ENCODE measurements at places on chromosomes 3 and 15.

DNA sequence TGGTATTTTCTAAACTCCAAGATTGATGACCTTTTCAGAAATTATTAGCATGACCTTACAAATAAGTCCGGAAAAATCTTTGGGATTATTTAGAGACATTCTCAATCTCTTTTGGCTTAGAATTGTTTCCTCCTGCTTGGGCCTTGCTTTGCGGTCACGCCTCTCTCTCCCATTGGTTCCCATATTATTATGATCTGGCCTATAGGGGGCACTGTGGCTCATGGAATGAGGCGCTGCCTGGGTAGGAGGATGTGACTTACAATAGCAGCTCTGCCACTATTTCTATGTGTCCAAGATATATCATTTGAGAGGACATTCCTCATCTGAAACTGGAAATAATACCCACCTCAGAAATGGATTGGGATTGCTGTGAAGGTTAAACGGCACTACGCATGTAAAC is 464.9 kb downstream of the MFSD1 start:
- peak; percentile 17 for DNase-seq

- DNase-seq = no peak
Measured at GRCh38 chr3:158453865-158454264, 117.1 kb upstream of the MLF1 start.

- no peak for DNase-seq
Measured at GRCh38 chr3:147305533-147306250, 100.7 kb downstream of the ZIC4 start.

DNA sequence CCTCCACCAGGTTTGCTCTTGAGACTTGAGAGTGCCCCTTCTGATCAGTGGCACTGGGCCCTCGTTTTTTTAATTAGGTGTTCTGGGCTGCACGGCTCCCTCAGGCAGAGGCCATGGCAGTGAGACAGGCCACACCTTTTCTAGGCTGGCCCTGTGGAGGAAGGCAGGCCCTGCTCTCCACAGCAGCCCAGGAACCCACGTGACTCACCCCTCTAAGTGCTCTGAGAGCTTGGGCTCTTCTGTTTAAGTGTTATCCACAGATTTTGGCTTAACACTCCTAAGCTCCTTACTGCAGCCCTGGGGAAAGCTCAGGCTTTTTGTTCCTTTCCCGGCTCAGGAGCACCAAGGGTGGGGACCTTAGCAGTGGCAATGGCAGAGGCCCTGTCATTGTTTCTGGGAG is 463.2 kb upstream of the GBE1 start:
- no peak for DNase-seq

GRCh38 chr15:89057506-89058133 is 30.6 kb upstream of the ABHD2 start:
- peak; percentile 28 for DNase-seq

- DNase-seq = no peak
Measured at GRCh38 chr3:33317963-33318709, 40.9 kb downstream of the FBXL2 start.

DNA sequence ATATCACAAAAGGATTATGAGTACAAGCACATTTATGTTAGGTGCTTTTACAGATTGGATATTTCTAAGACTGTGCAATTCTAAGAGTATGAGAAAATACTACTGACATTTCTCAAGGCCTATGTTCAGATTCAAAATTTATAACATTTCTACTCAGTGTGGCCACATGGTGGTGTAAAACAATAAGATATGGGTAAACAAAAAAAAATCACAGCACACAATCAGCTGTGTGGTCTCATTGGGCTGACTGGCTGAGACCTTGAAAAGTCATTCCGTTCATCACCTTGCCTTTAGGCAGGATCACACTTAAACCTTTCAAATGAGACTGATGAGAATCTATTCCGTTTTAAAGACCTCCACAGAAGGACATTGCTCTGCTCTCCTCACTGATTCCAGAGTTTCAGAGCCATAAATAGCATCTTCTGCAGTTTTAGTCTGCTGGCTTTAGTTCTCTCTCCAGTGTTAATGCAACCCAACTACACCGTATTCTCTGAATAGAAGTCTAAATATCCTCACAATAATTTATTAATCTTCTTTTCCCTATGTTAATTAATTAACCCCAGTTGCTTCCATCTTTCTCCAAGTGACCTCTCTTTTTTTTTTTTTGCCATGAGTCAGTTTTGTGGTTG is 158.2 kb downstream of the SPATA16 start:
- no peak for DNase-seq

- DNase-seq = no peak
Measured at GRCh38 chr15:78651007-78651406, 10.0 kb upstream of the CHRNB4 start.

- no peak for DNase-seq
Measured at GRCh38 chr15:48974882-48975281, 11.2 kb upstream of the SHC4 start.

DNA sequence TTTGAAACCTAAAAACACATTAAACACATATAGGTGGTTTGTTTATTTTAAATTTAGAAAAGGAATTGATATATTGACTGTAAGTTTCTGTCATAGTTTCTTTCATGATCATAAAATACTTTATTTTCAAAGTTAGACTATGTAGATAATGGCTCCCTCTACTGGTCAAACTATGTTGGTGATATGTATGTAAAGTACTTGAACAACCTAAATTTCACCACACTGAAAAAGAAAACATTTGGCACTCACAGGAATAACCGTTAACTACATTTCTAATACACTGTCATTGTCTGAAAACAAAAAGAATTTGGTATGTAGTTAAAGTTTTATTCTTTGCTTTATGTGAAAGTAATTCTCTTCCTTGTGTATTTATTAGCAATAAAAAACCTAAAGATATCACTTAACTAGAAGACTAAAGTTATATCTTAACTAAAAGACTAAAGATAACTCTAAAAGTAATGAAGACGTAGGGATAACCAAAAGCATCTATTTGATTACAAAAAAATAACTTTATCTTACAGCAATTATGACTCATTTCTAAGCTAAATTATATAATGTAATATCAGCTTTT is 427.5 kb downstream of the VGLL3 start:
- peak; percentile 43 for DNase-seq

DNA sequence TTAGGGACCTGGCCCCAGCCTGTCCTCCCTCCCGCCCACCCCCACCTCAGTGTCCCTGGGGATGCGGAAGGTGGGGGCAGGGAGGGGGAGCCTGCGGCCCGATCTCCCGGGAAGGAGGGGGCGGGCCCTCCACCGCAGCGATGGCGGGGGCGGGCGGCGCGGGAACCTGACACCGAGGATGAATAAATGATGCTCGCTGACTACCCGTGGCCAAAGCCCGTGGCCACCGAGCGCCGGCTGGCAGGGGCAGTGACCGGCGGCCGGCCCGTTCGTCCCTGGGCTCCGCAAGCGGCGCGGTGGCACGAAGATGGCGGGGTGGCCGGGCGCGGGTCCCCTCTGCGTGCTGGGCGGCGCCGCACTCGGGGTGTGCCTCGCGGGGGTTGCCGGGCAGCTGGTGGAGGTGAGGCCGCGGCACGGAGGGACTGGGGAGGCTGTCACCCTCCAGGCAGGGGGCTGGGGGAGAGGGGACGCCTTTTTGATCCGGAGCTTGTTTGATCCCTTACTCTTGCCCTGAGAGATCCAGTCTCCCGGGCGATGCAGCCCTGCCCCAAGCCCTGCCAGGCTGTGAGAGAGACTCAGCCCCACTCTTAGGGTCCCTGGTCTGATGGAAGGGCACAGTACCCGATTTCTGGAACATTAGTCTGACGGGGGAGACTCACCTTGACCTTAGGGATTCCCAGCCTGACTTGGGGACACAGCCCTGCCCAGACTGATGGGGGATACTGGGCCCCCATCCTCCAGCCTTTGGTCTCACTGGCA is at the start of gene TMIE:
TMIE (plus strand) TSS at position 212 of the 759 bp plus-strand sequence; CDS start at position 308, 96 bp downstream.
- no peak for DNase-seq

DNA sequence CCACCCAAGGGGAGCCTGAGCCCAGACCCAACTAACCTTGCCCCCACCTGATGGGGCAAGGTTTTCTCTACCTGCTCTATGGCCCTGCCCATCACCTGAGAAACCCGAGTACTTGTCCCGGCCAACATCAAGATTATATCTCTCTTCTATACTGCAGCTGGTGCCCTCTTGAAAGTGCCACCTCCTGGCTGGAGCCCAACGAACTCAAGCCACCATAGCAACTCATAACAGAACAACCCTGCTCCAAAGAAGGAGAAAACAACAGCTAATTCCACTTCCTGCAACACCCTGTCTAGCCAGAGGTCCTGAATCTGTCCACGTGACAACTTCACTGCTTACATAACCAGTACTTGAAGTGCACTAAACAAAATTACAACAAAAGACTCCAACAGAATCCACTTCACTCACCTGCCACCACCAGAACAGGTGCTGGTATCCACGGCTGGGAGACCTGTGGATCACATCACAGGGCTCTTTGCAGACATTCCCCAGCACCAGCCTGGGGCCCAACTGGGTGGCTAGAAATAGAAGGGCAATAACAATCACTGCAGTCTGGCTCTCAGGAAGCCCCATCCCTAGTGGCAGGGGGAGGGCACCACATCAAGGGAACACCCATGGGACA is 49.2 kb downstream of the PIERCE2 start:
- DNase-seq = no peak

DNA sequence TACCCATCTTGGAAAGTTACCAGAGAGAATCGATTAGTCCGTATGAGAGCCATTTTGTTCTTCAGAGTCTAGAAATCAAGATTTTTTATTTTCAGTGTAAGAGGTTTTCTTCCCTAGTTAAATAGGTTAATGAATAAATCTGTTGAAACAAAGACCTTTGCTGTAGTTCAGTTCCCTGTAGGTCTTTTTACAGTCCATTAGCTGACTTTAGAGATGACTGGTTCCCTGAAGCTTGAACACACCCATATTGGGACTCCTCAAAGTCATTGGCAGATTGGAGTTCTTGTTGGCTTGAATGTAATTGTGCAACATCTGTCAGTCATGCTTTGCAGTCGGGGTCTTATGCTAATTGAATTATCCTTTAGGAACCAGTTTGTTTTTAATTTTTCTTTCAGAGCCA is 45.3 kb downstream of the SEMA6D start:
- no peak for DNase-seq

DNA sequence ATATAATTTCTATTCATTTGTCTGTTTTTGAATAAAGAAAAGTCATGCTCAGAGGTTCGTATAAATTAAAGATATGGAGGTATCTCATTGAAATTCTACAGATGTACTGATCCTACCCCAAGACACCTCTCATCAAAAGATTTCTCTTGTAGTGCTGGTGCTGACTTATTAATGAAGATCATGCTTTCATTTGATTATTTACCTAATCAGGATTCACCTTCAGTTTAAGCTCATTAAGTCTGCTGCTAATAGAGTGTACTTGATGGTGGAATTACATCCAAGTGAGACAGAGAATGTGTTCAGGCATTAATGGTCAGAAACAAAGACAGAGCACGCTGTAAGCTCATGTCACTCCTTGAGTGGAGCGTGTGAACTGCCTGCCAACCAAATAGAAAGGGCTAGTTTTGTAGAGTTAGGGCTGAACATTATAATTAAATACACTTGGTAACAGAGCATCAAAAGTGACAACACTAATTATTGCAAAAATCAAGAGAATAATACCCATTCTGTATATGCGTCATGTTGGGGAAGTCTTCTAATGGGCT is 45.5 kb downstream of the KBTBD12 start:
- DNase-seq = no peak

DNA sequence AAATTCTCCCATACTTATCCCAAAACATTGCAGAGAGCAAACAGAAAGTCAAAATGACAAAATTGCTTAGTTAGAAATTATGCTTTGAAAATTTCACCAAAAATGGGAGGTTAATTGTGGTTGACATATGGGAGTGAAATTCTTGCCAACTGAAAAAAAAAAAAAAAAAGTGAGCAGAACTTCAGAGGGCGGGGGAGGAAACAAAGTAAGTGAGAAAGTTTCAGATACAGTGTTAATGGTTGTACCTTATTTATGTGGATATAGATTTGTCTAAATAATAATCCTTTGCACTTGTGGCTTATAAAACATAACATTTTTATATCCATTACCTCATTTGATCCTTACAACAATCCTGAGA is 91.5 kb upstream of the RAP2B start:
- DNase-seq = no peak

GRCh38 chr3:65024148-65024547 is 336.3 kb upstream of the ADAMTS9 start:
- no peak for DNase-seq

- DNase-seq = no peak
Measured at GRCh38 chr3:15102836-15103235, 3.9 kb upstream of the RBSN start.

DNA sequence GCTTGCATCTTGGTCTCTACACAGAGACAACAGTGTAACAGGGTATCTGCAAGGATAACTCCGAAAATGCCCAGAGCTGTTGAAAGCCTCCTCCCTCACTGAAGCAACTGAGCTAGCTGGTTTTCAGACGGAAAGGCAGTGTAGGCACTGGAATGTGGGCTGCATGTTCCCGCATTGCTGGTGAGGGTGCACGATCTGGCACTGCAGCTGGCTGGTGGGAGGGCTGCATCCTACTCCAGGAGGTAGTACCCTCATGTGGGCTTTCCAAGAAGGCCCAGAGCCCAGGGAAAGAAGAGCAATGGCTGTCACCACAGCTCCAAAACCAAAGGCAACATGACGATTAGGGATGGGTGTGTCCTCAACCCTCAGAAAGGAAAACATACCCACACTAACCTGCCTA is 28.7 kb upstream of the RPS17 start:
- no peak for DNase-seq

GRCh38 chr3:62688050-62688449 is 187.2 kb downstream of the CADPS start:
- no peak for DNase-seq

DNA sequence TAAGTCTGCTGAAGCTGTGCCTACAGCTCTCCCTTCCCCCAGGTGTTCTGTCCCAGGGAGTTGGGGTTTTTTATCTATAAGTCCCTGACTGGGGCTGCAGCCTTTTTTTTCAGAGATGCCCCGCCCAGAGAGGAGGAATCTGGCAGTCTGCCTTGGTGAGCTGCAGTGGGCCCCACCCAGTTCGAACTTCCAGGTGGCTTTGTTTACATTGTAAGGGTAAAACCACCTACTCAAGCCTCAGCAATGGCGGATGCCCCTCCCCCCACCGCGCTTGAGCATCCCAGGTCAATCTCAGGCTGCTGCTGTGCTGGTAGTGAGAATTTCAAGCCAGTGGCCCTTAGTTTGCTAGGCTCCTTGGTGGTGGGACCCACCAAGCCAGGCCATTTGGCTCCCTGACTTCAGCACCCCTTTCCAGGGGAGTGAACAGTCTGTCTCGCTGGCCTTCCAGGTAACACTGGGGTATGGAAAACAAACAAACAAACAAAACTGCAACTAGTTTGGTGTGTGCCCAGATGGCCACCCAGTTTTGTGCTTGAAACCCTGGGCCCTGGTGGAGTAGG is 189.4 kb downstream of the MFSD1 start:
- DNase-seq = no peak

GRCh38 chr15:39362821-39363561 is 217.9 kb upstream of the THBS1 start:
- DNase-seq = no peak

GRCh38 chr15:70339571-70340493 is 242.1 kb upstream of the TLE3 start:
- peak; percentile 80 for DNase-seq

DNA sequence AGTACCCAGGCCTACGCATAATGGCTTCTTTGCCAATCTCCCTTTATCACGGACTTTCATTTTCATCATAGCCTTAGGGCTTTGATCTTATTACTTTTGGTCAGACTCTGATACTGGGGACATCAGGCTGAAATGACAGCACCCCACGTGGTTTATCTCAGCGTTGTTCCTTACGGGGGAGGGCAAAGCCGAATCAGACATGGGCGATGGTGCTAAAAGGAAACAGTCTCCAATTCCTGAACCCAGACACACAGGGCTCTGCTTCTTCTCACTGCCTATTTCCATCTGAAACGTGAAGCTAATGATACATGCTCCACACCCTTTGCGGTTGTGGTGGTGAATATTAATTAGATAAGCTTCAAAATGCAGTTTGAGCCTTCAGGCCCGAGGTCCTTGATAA is 59.4 kb upstream of the CD47 start:
- DNase-seq = no peak
